ENCODE measurements at places on chromosomes 7 and 10. TPM values are rescaled to one million over a fixed set of nuclear protein-coding genes. Genes with fewer than 3 reads are reported as not detected.
A peak's percentile ranks its signal among the peaks of the same experiment; 100 is the strongest.

NAT16 gene
- total RNA-seq, result not detected

NPC1L1 gene
- not detected for total RNA-seq

ACBD7 gene
- 0.98 TPM for total RNA-seq

SSC4D gene
- 0.24 TPM for total RNA-seq

NEURL1 gene
- 1.8 TPM for total RNA-seq

CCDC136 gene
- 23.8 TPM for total RNA-seq

NDUFA5 gene
- total RNA-seq, result 35.9 TPM

OR2A42 gene
- total RNA-seq, result not detected

GRCh38 chr10:86169066-86169465 is 197.5 kb downstream of the GRID1 start:
- DNase-seq, result no peak

GRCh38 chr7:78510580-78511188 is 712.1 kb downstream of the PHTF2 start:
- DNase-seq, result no peak

DNA sequence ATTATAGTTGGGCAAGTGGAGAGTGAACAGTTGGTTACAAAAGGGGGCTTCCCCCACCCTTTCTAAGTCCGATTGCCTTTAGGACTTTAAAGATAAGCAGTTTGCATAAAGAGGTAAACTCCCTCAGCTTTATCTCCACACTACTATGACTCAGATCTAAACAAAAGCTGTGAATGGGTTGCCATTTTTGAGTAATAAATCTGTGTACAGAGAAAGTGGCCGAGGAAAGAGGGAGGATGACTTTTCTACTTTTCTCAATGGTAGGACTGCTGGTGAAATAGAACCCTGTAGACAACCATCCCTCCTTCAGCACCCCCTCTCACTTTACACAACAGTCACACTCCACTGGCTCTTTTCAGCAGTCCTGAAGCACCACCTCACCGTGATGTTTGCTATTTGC is 71.2 kb downstream of the DNMBP start:
- DNase-seq, result no peak

DNA sequence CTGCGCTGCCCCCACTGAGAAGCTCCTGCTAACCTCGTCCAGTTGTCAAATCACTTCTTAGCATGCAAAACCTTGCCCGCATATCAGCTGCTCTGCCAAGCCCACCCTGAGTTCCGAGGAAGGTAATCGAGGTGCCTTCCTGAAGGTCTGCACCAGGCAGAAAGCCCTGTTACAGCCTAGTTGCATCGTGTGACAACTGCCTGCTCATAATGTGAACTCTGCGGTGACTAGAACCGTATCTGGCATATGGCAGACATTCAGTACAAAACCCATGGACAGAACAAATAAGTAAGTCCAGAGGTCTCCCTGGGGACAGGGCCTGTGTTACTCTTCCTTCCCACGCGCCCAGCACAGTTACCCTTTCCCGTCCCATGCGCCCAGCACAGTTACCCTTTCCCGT is 394.3 kb downstream of the DNAJB6 start:
- peak; percentile 49 for DNase-seq

GRCh38 chr7:70726951-70727378 is 405.0 kb upstream of the GALNT17 start:
- no peak for DNase-seq

- DNase-seq, result no peak
These were observed 124.9 kb upstream of the RHEB start for GRCh38 chr7:151644554-151644953.

GRCh38 chr7:41912426-41912825 is 209.5 kb upstream of the INHBA start:
- DNase-seq, result no peak

- DNase-seq, result peak; percentile 85
These were observed at the start of gene AGAP3 for GRCh38 chr7:151085691-151086620. AGAP3 (plus strand) TSS chr7:151086475; CDS start chr7:151086742, 267 bp downstream.

DNA sequence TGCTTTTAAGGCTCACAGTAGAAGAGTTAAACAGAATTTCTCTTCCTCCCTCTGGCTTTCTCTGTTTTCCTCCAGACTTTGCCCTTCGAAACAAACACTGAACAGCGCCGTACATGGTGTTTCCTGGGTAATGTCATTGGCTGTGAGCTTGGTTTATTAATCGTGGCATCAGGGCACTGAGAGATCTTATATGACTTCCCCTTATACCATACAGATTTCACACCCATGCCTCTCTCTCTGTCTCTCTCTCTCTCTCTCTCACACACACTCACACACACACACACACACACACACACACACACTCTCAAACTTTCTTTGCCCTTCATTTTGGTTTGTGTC is 195.5 kb downstream of the CREB5 start:
- no peak for DNase-seq

GRCh38 chr7:136130511-136131303 is 153.5 kb upstream of the MTPN start:
- DNase-seq, result no peak

- DNase-seq, result no peak
These were observed 30.9 kb downstream of the NMT2 start for GRCh38 chr10:15137636-15138035.

GRCh38 chr7:135372222-135372621 is 137.7 kb downstream of the CNOT4 start:
- DNase-seq, result no peak

- DNase-seq, result no peak
These were observed 59.4 kb downstream of the USP6NL start for GRCh38 chr10:11551916-11552602.

DNA sequence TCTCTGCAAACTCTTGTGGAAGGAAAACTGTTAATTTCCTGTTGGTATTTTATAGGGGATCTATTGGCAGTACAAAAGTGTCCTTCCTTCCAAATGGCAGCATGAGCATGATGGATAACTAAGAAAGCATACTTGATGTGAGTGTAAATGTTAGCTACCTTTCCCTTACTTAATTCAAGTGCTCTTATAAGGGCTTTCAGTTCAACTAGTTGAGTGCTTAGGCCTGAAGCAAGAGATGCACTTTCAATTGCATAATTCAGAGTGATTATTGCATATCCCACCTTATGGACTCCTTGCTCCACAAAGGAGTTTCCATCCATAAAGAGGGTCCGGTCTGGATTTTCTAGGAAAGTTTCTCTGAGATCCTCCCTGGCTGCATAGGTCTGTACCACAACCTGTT is 56.3 kb upstream of the CYP2C8 start:
- DNase-seq, result no peak

DNA sequence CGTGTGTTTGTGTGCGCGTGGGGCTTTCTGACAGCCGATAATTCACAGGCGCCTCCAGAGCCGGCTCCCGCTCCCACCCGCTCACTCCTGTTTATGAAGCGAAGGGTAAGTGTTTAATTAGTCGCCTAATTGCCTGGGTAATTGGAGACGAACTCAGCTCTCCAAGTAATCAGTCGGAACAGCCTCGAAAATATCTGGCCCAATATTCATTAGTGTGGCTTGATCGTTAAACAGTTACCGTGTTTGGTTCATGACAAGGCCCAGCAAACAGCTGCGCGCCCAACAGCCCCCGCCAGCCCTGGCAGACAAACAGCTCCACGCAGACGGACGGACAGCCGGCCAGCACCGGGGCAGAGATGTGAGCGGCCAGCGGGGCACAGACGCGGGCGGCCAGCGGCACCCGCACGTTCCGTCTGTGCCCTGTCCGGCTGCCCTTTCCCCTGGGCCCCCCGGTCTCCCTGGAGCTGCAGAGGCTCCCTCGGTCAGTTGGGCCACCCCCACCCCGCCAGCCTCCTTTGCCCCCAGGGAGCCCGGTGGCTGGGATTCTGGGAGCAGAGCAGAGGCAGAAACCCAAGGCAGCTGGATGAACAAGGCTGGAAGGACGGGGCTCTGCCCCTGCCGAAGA is 98.2 kb downstream of the UNCX start:
- no peak for DNase-seq

GRCh38 chr7:21542891-21543527 is at the start of gene DNAH11:
DNAH11 (plus strand) TSS chr7:21543039; CDS start chr7:21543246, 207 bp downstream.
- no peak for DNase-seq

GRCh38 chr7:47091141-47091540 is 490.8 kb downstream of the TNS3 start:
- no peak for DNase-seq

DNA sequence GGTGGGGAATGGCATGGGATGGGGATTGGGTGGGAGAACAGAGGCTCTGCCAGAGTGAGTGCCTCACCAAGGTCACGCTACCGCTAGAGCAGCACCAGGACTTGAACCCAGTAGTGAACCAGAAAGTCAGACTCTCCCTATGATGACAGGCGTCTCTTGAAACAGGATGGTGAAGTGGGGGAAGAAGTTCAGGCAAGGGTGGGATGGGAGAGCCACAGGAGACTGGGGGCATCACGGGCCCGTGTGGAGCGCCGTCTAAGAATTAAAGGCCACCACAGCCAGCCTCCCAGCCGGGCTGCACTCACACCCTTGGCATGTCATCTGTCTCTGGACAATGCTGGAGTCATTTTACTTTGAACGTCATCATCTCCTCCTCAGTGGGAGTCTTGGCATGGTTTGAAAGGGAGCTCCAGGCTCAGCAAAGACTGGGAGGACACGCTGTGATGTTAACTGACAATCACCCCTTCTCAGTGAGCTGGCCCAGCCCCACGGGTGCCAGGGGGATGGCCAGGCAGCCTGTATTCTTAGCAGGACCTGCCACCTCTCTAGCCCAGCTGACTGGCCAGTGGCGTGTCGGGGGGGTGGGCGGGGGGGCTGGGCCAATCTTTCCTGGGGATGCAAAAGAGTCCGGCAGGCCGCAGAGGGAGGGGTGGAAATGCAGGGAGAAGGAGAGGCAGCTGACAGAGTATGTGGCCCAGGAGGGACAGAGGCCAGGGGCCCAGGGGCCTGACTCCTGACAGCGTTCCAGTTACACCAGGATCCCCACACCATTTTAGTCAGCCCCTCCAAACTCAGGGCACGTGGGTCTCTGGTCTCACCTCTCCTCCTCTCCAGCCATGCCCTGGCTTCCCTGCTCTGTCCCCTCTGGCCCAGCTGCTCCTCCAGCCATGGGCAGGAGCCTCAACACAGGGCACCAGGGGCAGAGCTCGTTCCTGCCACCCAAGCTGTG is 96.2 kb downstream of the VOPP1 start:
- no peak for DNase-seq

GRCh38 chr7:138726288-138726687 is 25.1 kb upstream of the SVOPL start:
- DNase-seq, result no peak

DNA sequence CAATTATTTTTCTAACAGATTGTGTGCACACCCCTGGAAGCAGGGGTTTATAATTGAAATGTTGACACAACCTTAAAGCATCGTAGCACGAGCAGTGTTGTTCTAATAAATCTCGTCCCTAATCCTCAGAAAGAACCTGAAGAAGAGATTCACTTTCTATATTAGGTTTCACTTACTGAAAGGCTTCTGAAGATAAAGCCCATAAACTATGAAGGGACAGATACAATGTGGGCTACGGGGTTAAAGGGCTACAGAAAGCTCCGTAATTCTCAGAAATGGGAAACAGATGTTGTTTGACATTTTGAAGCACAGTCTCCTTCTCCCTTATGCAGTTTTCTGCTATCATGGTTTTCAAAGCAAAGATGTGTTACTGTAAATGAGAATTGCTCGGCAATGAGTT is 479.6 kb downstream of the GATA3 start:
- no peak for DNase-seq

Measured in natural killer cell treated with Interleukin-12 subunit alpha and Interleukin-12 subunit beta and Interleukin-15 and Interleukin-18, amount 100 ng/mL, for 72 hours (primary cell).